ENCODE measurements at places on chromosomes 4 and X.

GRCh38 chr4:74364652-74365491, at the start of gene EREG:
Gene EREG (plus strand): TSS chr4:74365145. CDS start chr4:74365309, 164 bp downstream.
- peak; percentile 6 for DNase-seq

DNA sequence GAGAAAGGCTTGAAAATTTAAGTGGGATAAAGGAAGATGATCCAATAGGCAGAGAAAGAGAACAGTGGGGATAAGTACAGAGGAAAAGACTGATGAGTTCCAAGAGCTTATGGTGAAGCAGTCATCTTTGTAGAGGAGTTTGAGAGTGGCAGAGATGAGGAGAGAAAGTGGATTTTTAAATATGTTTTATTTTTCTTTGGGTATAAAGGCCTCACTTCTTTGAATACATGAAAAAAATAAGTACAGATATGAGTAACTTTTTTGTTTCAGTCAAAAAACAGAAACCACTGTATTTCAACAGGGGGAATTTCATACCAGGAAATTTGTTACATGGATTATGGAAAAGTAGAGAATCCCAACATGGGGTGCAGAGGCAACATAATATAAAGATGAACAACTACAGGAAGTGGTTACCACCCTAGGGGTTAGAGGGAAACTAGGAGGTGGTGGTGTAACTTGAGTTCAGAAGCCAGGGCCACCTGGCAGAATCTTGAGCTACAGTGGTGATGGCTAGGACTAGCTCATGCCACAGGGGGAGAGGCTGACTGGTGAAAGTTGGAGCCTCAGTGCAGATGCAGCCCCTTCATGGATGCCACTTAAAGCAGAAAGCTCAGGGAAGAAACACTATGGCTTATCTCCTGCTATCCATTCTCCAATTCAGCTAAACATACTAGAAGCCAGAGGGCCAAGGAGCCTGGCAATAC, 3.4 kb upstream of the CYBB start:
- no peak for DNase-seq

DNA sequence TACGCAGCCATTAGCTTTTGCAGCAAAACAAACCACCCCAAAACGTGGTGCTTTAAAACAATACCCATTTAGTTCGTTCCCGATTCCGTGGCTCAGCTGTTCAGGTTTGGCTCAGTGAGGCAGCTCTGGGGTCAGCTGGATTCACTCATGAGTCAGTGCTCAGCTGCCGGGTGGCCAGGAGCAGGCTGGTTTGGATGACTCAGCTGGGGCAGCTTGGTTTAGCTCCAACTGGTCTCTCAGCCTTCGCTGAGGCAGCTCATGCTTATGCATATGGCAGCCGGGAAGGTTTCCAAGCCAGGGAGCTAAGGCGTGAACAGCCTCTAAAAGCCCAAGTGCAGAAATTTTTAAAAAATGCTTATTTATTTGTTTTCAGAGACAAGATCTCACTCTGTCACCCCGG, 13.3 kb upstream of the CD99 start:
- no peak for DNase-seq

DNA sequence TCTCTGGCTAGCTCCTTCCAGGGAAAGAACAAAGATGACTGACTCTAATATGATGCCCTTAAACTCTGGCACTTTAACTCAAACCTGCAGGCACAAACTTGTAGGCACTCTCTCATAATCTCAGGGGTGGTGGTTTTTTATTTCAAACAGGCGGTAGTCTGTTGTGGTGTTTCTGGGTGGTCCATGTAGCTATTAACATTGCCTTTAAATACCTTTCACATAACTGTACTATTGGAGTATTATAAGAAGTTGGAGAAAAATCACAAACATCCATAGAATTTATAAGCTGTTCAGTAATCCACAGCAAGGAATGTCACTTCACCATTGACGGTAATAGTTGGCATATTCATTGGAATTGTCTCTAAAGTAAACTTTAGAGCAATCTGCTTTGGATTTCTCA, 204.2 kb upstream of the PDE5A start:
- no peak for DNase-seq

- no peak for DNase-seq
Measured at GRCh38 chrX:2823795-2824386, 4.8 kb upstream of the GYG2 start.

GRCh38 chr4:7160951-7161440, 31.3 kb upstream of the SORCS2 start:
- no peak for DNase-seq

GRCh38 chrX:44974451-44974850, 101.5 kb downstream of the KDM6A start:
- DNase-seq, result no peak

- DNase-seq, result no peak
Measured at GRCh38 chr4:176149680-176150355, 45.6 kb downstream of the SPATA4 start.

- DNase-seq, result no peak
Measured at GRCh38 chr4:41360921-41361793, 104.4 kb downstream of the UCHL1 start.

- peak; percentile 1 for DNase-seq
Measured at GRCh38 chrX:84729809-84730208, 227.6 kb upstream of the HDX start.

DNA sequence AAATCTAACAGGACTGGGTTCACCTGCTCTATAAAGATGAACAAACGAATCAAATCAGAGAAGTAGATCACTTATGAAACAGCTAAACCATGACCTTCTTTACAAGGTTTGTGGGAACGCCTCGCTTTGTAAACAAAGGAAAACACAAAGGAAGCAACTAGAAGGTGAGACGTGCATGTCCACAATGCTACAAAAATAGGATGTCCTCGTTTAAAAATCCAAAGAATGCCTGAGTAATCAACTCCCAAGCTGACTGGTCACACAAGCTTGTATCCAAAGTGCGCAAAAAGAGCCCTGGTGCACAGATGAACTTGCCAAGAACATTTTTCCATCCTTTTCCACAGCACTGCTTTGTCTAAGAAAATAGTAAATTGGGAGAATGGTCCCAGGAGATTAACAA, 6.3 kb upstream of the SH3KBP1 start:
- DNase-seq, result no peak

GRCh38 chr4:129264008-129264657, 168.2 kb downstream of the C4orf33 start:
- DNase-seq, result no peak

GRCh38 chr4:152485726-152486276, 50.1 kb downstream of the FBXW7 start:
- no peak for DNase-seq

GRCh38 chrX:50107470-50107869, 93.3 kb downstream of the AKAP4 start:
- no peak for DNase-seq

GRCh38 chr4:2595436-2595835, 59.0 kb downstream of the FAM193A start:
- DNase-seq, result no peak

- no peak for DNase-seq
Measured at GRCh38 chr4:138078253-138078652, 163.9 kb downstream of the SLC7A11 start.

GRCh38 chr4:42729505-42730237, 72.8 kb upstream of the ATP8A1 start:
- no peak for DNase-seq

DNA sequence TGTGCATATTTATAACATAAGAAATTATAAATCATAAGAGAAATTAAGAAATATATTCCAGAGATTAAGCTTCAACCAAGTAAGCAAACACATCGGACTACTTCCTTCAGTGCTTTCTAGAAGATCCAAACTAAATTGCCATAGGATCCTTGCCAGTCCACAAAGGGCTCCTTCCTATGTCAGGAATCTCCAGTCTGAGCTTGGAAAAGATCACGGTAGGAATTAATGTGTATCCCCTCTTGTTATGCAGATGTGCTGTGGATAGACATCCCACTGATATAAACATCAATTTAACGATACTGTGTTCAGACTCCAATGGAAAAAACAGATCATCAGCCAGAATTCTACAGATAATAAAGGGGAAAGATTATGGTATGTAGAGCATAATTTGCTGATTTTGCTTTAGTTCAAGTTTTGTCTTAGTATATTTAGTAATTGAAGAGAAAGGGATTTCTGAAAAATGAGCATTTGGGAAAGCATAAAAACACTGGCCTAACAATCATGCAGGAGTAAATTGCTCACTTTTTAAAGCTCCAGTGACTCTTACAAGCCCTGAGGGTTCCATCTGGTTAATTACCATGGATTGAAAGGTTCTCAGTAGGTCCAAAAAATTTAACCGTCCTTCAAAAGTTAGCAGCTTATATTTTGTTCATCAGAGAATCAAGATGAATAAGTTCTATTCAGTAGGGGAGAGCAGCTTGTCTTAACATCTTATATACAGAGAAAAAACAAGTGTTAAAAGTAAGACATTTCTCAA, 65.9 kb downstream of the HHIP start:
- DNase-seq, result no peak

DNA sequence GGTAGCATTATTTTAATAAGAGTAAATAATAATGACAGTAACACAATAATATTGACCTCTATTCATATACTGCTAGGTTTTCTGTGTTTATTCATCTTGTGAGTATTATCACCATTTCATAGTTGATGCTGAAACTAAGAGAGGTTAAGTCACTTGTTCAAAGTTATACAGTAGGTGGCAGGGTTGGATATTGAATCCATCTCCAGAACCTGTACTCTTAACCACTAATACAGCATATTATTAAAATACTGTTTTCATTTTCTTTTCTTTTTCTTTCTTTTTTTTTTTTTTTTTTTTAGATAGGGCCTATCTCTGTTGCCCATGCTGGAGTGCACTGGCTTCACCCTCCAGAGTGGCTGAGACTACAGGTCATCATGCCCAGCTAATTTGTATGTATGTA, 7.1 kb upstream of the ELF2 start:
- DNase-seq, result no peak

- DNase-seq, result peak; percentile 6
Measured at GRCh38 chrX:130857207-130857606, 45.8 kb downstream of the ENOX2 start.

GRCh38 chr4:41525129-41525528, 12.8 kb upstream of the LIMCH1 start:
- no peak for DNase-seq

- DNase-seq, result no peak
Measured at GRCh38 chr4:184288451-184289178, 70.9 kb upstream of the ENPP6 start.

- DNase-seq, result no peak
Measured at GRCh38 chr4:156230176-156230575, 276.5 kb upstream of the CTSO start.

DNA sequence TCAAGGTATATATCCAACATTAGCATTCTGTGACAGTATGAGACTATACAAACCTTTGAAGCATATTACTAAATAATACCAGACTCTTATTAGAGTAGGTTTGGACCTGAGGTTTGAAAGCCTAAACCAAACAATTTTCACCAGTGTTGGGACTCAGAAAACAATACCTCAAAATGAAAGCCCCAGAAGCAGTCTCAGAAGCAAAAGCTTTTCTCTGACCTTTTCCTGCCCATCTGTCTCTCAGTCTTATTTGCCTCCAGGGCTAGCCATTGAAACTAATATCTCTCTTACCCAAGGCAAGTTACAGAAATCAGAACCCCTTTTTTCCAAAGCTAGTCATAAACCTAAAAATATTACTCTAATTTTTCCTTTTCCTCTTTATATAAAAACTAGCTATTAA, 163.3 kb downstream of the PTCHD1 start:
- DNase-seq, result no peak

GRCh38 chr4:41750626-41751448, 2.3 kb upstream of the PHOX2B start:
- no peak for DNase-seq

- no peak for DNase-seq
Measured at GRCh38 chr4:94653095-94653649, 104.6 kb upstream of the BMPR1B start.

DNA sequence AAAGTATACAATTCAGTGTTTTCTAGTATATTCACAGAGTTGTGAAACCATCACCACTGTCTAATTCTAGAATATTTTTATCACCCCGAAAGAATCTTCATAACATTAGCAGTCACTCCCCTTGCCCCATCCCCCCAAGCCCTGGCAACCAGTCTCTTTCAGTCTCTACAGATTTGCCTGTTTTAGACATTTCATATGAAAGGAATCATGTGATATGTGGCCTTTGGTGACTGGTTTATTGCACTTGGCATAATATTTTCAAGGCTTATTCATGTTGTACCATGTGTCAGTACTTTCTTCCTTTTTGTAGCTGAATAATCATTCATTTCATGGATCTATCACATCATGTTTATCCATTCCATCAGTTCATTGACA, 371.7 kb downstream of the AFF2 start:
- no peak for DNase-seq

DNA sequence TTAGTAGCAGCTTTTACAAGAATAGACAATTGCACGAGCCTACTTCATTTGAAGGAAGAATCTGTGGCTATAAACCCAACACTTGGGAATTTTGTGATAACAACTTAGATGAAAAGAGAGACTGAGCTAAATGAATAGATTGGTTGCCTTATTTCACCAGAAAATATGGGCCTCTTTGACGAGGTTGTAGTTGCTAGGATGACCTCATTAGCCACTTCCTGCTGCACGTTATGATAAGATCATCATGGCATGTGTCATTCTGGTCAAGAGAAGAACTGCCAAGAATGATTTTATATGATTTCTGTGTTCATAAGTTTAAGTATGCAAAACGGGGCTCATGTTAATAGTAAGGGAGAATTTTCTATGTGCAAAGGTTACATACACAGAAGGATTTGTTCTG, 321.9 kb upstream of the GIMD1 start:
- DNase-seq, result no peak

DNA sequence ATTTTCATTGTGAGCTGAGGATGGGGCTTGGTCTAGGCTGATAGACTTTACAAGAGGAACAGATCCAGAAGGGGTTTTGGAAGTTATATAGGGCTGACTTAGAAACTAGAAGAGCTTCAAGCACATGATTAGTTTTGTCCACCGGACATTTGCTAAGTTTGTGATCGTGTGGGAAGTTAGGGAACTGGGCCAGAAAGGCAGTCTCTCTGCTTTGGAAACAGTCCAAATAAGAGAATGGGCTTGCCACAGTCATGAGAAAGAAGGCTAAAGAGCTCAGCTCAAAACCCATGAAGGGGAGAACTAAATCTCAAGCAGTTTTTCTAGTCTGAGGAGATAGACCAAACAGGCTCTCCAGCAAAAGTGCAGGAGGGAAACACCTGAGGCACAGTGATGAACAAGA, 67.8 kb downstream of the ZNF674 start:
- DNase-seq, result no peak

- DNase-seq, result no peak
Measured at GRCh38 chr4:17635056-17635455, 20.6 kb downstream of the MED28 start.

GRCh38 chr4:113556382-113557134, 205.0 kb downstream of the CAMK2D start:
- DNase-seq, result no peak

Measured in GM12891 (cell line).